ENCODE measurements at places on chromosomes 5 and 9.

- DNase-seq: no peak
Measured at GRCh38 chr5:164435576-164435975, 930.2 kb downstream of the MAT2B start.

GRCh38 chr5:120354126-120354525 is 110.0 kb upstream of the PRR16 start:
- DNase-seq: no peak

- peak; percentile 98 for DNase-seq
Measured at GRCh38 chr5:124628721-124629596, 117.5 kb downstream of the ZNF608 start.

DNA sequence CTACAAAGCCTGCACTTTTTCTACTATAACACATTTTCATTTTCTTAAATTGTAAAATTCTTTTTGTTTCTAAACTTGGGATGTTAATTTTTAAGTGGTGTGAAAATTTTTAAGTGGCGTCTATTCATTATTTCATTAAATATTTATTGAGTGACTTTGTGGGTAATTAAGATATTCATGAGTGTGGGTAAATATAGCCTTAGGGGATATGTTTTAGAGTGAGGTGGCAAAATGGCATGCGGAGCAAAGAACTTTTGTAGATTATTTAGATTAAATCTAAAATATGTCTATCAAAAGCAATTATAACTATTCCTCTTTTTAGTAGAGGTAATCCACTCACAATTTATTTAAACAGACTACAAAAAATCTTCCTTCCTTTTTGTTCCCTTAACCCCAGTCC is 188.4 kb downstream of the PCSK1 start:
- DNase-seq: peak; percentile 62

DNA sequence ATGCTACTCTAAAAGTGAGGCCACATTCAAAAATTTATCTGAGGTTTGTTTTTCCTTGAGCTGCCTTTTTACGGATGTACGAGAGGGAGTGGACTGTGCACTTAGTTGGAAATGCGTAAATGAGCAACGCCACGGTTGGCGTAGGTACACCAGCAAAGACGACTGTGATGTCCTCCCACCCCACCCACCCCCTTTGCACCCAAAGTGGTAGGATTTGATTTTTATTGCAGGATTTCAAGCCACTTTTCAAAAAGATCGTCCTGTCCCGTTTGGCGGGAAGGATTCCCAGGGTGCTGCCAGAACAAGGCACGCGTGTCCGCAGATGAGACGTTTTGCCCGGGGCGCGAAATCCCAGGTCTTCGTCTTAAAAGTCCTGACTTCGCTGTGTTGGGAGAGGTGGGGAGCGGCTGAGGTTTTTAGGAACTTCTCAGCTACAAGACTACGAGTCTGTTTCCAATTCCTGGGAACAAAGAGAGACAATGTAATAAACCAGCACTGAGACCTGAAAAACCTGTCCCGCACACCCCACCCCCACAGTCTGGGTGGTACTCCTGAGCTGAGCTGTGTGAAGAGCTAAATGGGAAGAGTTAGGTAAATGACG is 1.0 kb upstream of the TLE1 start:
- DNase-seq: peak; percentile 39

- no peak for DNase-seq
Measured at GRCh38 chr5:383621-384020, 59.4 kb upstream of the EXOC3 start.

DNA sequence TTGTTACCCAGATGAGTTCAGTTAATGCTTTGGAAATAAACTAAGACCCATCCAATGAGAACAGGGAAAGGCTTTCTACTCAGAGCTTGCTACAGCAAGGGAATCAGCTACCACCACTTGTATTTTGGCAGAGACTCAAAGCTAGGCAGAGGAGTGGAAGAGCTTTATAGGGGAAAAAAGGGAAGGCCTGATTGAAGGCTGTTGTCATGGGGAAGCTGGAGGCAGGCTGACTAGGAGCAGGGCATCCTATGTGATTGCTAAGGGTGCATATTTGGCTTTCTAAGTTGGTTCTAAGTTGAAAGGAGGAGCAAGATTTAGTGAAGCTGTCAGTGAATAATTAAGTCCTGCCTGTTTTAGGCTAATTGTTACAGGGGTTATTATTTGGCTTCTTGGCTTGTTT is 115.5 kb downstream of the PTTG1 start:
- DNase-seq: no peak

- DNase-seq: no peak
Measured at GRCh38 chr5:148702019-148702596, 47.8 kb upstream of the HTR4 start.

- no peak for DNase-seq
Measured at GRCh38 chr9:106423575-106423974, 439.4 kb upstream of the ZNF462 start.

- no peak for DNase-seq
Measured at GRCh38 chr5:175195698-175196656, 248.0 kb downstream of the DRD1 start.

DNA sequence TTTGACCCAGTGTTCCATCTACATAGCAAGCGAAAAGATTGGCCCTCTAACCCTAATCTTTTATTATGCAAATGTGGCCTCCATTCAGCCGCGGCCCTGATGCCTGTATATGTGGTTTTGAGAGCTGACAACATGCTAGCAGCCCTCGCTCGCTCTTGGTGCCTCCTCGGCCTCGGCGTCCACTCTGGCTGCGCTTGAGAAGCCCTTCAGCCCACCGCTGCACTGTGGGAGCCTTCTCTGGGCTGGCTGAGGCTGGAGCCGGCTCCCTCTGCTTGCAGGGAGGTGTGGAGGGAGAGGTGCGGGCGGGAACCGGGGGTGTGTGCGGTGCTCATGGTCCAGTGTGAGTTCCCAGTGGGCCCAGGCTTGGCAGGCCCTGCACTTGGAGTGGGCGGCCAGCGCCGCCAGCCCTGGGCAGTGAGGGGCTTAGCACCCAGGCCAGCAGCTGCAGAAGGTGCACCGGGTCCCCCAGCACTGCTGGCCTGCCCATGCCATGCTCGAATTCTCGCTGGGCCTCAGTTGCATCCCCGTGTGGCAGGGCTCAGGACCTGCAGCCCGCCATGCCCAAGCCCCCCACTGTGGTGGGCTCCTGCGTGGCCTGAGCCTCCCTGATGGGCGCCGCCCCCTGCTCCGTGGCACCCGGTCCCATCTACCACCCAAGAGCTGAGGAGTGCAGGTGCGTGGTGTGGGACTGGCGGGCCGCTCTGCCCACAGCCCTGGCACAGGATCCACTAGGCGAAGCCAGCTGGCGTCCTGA is 757.5 kb upstream of the CTNND2 start:
- no peak for DNase-seq

DNA sequence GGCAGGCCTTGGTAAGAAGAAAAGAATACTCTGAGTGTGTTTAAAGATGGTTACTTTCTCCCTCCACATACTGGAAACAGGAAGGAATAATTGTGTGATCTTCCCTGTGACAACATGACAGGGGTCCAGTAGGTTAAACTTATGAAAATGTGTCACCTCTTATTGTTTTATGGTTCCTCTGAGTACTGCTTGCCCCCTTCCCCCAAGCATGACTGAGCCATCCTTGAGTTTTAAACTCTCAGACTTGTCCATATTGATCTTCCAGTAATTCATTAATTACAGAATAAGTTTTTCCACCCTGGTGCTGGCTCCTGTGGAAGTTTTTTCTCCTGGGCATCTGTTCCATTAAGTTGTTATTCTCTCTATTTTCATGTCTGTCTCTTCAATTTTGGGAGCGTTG is 95.8 kb downstream of the CNTLN start:
- no peak for DNase-seq

DNA sequence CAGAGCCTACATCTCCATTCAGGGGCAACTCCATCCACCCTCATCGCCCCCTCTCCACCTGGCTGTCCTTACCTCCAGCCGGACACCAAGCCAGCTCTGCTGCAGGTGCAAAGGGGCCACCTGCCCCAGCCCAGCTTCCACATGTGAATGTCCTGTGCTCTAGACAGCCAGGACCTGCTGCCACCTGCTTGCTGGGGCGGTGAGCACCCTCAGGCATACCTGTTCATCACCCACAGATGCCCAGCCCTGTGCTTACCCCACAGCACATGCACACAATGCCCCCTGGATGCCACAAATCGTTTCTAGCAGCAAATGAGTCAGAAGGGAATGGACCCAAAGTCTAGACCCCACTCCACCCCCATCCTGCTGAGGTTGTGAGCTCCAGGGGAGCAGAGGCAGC is 13.3 kb upstream of the NKD2 start:
- no peak for DNase-seq

DNA sequence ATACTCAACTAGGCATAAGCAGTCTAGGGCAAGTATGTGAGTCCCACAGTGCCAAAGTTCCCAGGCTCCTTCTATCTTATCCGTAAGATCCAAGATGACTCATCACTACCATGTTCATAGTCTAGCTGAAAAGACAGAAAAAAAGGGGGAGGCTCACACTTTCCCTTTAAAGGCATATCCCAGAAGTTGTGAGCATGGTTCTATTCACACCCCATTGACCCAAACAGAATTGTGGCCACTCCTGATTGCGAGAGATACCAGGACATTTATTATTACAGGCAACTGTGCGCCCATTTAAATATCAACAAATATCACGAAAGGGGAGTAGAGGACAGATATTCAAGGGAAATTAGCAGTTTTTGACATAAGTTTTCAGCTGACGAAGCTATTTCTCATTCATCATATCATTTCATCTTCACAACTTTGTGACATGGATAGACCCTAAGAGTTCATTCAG is 8.1 kb upstream of the PFDN1 start:
- DNase-seq: peak; percentile 90

GRCh38 chr5:98187945-98188344 is 585.5 kb upstream of the RGMB start:
- peak; percentile 10 for DNase-seq

GRCh38 chr5:143036146-143036927 is 266.2 kb downstream of the ARHGAP26 start:
- no peak for DNase-seq

DNA sequence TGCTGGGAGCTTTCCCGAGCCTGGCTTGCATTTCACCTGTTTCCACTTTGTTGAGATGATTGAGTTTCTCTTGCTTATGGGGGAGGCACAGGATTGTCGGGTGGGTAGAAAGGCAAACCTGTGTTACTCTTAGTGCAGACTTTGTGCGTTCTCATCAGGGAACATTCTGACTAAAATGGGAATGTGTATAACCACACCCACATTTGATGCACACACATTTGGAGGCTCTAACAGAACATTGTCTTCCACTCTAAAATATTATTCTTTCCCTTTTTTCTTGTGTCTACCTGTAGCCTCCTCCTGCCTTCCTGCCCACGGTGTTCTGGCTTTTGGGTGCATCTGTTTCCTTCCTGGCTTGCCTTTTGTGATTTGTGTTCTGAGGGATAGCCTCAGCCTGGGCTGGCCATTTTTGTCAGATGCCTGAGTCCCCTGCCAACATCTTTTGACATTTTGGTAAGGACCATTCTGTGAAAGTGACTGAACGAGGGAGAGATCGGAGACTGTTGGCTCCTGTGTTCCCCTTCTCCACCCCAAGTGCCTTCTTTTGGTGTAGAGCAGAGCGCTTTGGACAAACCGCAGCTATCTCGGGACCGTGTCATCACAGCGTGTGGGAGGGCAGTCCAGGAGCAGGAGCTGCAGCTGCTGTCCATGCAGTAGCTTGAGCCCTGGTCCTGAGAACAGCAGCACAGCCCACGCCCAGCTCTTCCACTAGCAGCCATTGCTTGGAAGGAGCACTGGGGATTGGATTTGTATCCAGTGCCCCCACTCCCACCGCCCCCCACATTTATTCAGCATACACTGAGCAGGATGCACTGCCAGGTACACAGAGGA is 101.4 kb downstream of the ARHGAP26 start:
- DNase-seq: peak; percentile 42

Measured in EL (cell line).